NCI-H1694 treated with DMSO at 0.1 percent for 48 hours (cell line): ENCODE measurements at places on chromosomes 1 and 21.

- no peak for DNase-seq
Measured at GRCh38 chr1:91579658-91580228, 79.1 kb downstream of the CDC7 start.

DNA sequence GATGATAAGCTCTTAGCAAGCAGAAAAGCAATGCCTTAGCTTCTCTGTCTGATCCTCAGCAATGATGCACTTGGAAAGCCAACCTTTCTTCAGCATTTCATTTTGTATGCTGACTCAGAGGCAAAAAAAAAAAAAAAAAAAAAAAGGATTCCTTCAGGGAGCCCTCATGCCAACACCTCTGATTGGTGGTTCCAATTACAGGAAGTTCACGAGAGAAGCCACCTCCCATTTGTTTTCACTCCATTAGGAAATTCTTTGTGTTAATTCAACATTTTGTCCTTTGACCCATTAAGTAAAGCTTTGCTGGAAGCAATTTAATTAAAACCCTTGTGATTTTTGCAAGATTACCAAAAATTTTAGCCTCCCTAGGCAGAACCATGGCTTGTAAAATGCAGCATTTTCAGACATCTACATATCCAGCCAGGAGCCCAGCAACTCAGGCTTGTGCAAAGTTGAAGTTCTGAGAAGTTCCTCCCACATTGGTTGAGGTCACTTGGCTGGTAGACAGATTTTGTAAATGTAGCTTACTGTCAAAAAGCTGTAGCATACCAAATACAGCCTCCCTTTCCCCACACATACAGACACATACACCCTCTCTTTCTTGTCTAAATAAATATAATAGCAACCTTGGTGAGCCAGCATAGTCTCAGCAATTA, 27.1 kb upstream of the VTCN1 start:
- no peak for DNase-seq

DNA sequence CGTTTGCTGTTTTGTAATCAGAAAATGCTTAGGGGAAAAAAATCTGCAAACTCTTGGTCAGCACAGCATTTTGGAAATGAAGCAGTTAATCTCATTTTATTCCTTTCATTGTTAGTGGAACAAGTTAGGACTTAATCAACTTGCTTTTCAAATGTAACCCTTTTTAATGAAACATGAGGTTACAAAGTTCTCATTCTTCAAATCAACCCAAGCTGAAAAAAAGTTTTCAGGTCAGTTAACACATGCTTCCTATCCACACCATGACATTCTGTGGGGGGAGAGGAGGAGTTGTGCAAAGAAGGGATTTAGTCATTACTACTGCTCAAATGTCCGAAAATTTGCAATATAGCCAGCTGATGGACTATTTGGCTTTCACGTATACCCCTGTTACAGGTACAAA, 283.2 kb upstream of the LYPLAL1 start:
- no peak for DNase-seq

GRCh38 chr1:190699165-190699564, 221.5 kb upstream of the BRINP3 start:
- DNase-seq = no peak

DNA sequence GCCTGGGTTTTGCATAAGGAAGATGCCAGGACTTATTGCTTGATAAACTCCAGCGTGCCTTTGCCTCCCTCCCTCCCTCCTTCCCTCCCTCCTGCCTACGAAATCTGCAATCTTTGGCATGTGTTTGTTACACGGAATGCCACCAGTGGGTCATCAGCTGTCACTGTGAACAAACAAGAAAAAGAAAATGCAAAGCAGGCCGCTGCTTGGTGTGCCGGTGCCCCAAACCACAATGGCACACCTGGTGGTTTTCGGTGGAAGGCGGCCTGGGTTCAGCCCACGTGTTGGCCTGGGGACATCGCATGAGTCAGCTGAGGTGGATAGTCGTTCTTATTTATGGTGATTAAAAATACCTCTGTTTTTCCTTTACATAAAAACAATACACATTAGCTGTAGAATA, 16.3 kb upstream of the IFNLR1 start:
- DNase-seq = no peak

DNA sequence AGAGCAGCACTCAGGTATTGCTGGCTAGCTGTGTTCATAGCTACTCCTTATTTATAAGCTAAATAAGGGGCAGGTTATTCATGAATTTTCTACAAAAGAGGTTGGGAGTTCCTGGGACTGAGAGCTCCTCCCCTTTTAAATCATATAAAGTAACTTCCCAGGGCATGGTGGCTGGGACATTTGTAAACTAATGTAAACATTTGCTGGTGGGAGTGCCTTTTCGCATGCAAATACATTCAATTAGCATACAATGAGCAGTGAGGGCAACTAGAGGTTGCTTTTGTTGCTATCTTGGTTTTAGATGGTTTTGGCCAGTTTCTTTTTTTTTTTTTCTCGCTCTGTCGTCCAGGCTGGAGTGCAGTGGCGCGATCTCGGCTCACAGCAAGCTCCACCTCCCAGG, 43.4 kb downstream of the GNPAT start:
- no peak for DNase-seq

DNA sequence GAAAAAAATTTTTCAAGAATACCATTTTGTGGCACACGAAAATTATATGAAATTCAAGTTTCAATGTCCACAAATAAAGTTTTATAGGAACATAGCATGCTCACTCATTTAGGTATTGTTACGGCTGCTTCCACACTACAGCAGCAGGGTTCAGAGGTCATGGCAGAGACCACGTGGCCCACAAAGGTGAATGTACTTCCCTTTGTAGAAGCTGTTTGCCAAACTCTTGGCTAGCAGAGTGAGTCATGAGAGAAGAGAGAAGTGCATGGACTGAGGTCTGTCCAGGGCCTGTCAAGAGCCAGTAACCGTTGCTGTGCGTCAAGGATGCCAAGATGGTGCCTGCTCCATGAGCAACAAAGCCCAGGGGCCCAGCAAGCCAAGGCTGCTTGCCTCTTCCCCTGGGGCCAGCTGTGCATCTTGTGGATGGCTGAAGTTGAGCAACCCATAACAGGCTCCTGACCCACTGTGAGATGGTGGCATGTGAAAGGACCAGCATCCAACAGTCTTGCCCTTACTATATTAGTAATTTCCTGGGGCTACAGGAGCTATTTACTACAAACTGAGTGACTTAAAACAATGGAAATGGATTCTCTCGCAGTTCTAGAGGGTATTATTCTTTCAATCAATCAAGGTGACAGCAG, 64.8 kb upstream of the ATP5PO start:
- DNase-seq = no peak

DNA sequence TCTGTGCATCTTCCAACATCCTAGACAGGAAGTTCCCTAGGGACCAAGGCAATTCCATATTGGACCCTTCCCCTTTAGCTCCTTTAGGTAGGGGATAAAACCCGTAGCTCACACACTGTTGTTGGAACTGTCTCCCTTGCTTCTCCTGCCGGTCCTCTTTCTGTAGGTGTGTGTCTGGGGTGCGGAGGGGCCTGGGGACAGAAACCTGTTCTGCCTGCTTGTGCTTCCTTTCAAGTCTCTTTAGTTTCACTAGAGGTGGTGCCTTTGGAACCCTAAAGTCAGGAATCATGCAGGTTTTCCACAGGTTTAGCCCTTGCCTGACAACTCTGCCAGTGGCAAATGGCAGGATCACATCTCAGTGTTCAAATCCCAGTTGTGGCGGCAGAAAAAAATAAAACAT, 74.6 kb upstream of the PTGFRN start:
- DNase-seq = no peak

DNA sequence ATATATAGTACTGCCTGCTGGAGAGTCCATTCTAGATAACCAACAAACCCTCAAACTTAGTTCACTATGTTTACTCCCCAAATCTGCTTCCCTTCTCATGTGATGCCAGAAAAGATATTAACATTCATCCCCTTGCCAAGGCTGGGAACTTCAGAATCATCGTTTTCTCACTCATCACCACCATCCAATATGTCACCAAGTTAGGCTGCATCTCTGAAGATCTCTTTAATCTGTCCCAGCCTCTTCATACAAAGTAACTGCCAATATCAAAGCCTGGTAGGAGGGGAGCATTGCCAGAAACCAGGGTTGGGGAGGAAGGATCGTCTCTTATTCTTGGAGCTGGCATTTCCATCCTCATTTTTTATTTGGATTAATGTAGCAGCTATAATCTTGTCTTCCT, 71.6 kb downstream of the XCL2 start:
- DNase-seq = no peak

GRCh38 chr1:214318356-214318755, 37.4 kb downstream of the SMYD2 start:
- no peak for DNase-seq

DNA sequence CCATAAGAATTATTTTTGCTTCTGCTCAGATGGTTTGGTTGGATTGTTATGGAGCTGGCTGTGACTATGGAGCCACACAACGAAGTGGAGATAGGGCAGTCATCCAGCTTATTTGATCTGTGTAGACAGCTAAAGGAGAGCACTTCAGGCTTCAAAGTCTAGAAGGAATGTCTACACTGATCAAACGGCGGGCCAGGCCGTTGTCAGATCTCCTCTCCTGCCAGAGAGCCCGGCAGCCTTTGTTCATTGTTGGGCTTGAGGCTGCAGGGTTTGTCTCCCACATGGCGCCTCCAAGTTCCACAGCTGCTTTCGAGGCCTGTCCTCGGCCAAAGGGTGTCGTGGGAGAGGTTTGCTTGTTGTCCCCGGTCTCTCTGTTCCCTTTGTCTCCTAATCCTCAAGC, 2.8 kb upstream of the STMN1 start:
- no peak for DNase-seq

GRCh38 chr1:162094271-162094670, 24.8 kb downstream of the NOS1AP start:
- peak; percentile 36 for DNase-seq

- no peak for DNase-seq
Measured at GRCh38 chr1:231828182-231828920, 201.8 kb downstream of the DISC1 start.

- DNase-seq = no peak
Measured at GRCh38 chr1:9253004-9253403, 18.4 kb downstream of the H6PD start.

DNA sequence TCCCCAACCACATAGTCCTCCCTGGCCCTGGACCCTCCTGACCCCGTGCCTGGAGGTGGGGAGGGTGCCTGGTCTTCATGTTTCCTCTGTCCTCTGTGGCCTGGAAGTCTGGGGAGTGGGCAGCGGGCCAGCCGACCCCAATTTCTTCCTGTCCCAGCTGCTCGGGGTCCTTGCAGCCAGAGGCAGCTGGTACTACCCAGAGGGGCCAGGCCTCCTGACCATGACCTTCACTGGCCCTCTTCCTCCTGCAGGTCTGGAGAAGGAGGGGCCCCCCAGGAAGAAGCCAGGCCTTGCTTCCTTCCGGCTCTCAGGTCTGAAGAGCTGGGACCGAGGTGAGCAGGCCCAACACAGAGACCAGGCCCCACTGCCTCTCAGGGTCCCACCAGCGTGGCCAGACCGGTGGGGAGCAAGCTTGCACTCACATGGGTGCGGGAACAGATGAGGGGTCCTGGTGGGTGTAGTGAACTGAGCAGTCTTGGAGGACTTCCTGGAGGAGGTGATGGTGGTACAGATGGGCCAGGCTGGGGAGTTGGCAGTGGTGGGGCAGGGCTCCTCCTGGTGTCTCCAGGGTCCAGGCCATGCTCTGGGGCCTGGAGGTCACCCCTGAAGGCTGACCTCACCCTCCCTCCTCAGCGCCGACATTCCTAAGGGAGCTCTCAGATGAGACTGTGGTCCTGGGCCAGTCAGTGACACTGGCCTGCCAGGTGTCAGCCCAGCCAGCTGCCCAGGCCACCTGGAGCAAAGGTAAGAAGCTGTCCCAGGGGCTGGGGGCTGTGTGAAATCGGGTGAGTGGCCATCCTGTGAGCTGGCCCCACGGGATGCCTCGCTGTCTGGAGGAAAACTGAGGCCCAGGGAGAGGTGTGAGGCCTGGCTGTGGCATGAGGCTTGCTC, 32.7 kb downstream of the TRIM11 start:
- no peak for DNase-seq

GRCh38 chr1:36217670-36218069, 6.6 kb upstream of the THRAP3 start:
- no peak for DNase-seq

GRCh38 chr1:9129266-9130041, 552 bp upstream of the GPR157 start:
- DNase-seq = no peak

- no peak for DNase-seq
Measured at GRCh38 chr21:31268090-31268489, 76.0 kb downstream of the TIAM1 start.

DNA sequence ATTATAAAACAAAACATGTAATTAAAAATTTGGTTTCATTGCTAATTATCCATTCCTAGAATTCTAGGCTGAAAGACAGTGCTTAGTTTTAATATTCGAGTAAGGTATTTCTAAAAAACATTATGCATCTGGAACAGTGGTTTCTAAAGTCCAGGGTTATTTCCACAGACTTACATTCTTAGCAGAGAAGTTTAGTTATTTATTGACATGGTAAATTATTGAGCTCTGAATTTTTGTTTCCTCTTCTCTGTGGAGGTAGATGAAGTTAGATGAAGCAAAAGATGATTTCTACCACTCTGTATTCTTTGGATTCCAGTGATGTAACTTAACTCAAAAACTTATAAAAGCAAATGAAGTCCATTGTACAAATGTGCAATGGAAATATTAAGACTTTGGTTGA, 709.4 kb downstream of the MRPL39 start:
- DNase-seq = no peak

GRCh38 chr21:15809818-15810217, 80.0 kb downstream of the USP25 start:
- no peak for DNase-seq

DNA sequence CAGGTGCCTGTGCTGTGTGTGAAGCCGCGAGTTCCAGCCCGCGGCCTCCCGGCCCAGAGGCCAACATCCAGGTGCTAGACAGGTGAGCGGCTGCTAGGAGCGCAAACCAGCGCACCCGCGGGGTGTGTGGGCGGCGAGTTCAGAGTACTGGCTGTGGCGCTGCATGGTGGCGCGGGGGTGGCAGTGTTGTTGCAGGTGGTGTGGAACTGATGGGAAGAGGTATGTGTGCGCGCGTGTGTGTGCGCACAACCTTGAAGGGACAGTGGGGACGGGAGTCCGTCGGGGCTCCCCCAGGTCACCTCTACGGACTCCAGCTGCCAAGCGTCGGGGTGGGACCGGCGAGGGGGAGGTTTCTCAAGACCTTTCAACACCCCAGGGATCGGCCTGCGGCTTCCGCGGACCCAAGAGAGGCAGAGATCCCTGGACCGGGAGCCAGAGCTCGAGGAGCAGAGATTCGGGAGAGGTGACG, 433 bp upstream of the DMBX1 start:
- DNase-seq = no peak

DNA sequence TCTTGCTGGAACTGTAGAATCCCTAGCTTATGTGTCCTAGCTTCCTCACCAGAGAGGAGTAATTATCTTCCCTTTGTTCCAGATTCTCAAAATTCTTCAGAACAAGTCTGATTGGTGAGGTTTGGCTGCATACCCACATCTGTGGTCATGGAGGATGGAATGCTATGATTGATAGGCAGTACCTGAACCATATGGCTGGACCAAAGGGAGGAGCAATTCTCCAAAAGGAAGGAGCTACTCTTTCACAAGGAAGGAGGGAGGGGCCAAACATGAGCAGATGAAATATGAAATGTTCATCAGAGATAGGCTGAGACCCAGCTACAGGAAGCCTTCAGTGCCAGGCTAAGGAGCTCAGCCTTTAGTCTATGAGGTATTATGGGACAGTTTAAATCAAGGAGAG, 5.0 kb upstream of the RNF19B start:
- no peak for DNase-seq

- no peak for DNase-seq
Measured at GRCh38 chr1:24875991-24876506, 54.0 kb downstream of the RUNX3 start.
